T-helper 22 cell (primary cell): ENCODE measurements at places on chromosomes 2 and 18.

- DNase-seq = no peak
These were observed 66.3 kb downstream of the SLC66A2 start for GRCh38 chr18:79884963-79885728.

DNA sequence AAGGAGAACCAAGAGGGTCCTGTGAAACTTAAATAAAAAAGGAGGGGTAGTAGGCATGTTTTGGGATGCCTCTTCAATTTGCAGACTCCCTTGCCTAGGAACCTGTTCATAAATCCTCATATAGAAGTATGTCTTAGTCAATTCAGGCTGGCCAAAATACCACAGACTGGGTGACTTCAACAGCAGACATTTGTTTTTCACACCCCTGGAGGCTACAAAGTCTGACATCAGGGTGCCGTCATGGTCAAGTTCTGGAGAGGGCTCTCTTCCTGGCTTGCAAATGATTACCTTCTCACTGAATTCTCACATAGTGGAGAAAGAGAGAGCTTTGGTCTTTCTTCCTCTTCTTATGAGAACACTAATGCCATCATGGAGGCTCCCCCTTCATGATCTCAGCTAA lies 4.1 kb upstream of the TCF4 start:
- DNase-seq = no peak

GRCh38 chr2:239856620-239857285 lies 168.4 kb downstream of the NDUFA10 start:
- DNase-seq = no peak

GRCh38 chr18:579238-579637 lies 942 bp upstream of the CETN1 start:
- no peak for DNase-seq

DNA sequence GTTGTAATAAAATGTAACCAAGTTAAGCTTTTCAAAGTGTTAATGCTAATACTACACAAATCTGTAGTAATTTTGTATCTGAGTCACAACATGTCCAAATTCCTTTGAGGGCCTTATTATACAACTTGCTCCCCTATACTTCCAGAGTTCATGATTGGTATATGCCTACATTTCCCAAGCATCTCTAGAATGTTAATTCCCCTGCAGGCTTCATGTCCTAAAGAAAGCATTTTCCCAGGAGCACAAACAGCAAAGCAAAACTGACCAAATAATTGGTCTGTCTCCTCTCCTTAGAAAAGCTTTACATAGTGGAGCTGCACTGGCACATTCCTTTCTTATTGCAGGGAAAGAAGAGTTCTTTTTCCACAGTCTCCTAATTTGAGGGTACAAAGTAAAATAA lies 3.7 kb downstream of the ALS2 start:
- DNase-seq = no peak

GRCh38 chr2:212157012-212157411 lies 381.6 kb downstream of the ERBB4 start:
- no peak for DNase-seq

DNA sequence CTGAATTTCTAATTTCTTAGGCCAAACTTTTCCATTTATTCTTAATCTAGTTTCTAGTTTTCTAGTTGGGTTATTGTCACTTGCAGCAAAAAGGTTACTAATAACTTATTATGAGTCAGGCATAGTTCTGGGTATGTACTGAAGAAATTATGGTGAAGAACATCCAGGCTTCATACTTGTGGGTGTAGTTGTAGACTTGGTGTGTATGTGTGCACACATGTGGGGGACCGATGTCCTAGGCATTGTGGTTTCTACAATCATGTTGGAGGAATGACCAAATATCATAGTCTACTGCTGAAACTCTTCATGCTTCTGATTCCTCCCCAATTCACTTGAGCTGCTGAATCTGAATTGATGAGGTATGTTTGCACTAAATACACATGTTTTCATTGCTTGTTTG lies 141.2 kb downstream of the PMAIP1 start:
- DNase-seq = no peak

DNA sequence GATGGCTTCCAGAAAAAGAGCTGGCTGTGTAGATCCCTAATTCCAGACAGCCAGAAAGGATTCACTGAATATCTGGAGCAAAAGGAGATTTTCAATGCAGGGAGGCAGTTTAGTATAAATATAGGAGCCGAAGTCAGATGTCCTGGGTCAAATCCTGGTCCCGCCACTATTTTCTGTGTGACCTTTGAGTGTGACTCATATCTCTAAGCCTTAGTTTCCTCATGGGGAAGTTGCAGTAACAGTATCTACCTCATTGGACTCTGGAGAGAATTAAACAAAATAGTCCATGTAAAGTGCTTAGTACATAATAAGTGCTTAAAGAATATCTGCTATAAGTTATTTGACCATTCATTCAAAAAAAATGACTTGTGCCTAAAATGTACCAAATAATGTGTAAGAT lies 52.1 kb upstream of the ITGA6 start:
- no peak for DNase-seq

GRCh38 chr18:7059276-7059675 lies 58.3 kb downstream of the LAMA1 start:
- DNase-seq = no peak

DNA sequence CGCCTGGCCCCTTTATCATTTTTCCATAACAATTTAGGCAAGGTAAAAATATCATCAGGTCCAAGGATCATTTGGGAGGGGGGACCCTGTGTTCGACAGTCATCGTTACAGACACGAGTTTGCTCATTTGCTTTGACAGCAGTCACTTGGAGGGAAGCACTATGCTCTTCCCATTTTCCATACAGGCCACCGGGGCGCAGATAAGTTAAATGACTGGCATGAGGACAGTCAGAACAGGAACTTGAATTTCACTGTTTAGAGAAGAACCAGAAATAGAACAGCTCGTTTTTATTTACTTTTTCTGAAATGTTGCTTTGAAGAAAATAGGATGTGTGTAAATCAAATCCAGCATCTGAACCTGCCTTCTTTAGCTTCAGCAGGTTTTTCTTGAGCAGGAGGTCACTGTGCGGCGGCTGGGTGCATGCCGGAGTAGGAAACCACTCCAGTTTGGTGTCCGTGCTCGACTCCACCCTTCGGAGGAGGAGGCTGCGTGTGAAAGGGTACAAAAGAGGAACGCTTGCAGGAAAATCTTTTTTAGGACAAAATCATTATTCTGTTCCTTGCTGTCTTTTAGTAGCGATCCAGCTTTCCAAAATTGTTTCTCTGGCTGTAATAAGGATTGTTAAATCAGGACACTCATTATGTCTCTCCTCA lies 15.2 kb downstream of the NPAS2 start:
- DNase-seq = no peak

GRCh38 chr2:63755965-63756364 lies 85.7 kb upstream of the UGP2 start:
- DNase-seq = no peak

- no peak for DNase-seq
These were observed 546.3 kb upstream of the ZEB2 start for GRCh38 chr2:145066151-145066661.

- DNase-seq = no peak
These were observed 14.7 kb downstream of the NRP2 start for GRCh38 chr2:205696927-205697441.

GRCh38 chr2:7738596-7738995 lies 821.4 kb downstream of the RNF144A start:
- DNase-seq = no peak

DNA sequence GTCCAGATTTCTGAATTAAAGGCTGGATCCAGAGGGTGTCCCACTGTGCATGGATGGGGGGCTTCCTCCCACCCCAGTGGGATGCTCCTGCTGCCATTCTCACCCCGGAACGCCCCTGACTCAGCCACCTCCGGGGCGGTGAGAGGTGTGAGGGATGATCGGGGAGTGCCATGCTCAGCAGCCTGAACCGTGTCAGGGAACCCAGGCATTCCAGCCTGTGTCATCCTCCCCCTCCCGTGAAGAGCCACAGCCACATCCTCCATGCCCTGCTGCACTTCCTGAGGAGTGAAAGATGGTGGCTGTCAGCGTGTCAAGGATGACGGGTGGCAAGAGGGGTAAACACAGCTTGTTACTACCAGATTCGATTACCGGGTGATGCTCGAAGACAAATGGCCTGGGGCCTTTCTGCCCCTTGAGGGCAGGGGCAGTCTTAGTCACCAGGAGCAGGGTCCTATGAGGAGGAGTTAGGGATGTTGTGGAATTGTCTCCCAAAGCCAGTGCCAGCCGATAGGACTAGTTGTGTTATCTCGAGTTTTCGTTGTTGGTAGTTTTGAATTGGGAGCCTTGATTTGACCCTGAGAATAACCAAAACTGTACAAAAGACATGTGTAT lies 80.8 kb downstream of the TCF7L1 start:
- DNase-seq = no peak

- no peak for DNase-seq
These were observed 30.5 kb downstream of the TCF7L1 start for GRCh38 chr2:85163675-85164074.

- no peak for DNase-seq
These were observed 17.5 kb downstream of the MGAT4A start for GRCh38 chr2:98713332-98714015.

- DNase-seq = no peak
These were observed 62.8 kb downstream of the GALNT14 start for GRCh38 chr2:31075431-31075830.

GRCh38 chr2:67018301-67018700 lies 378.8 kb upstream of the ETAA1 start:
- no peak for DNase-seq

DNA sequence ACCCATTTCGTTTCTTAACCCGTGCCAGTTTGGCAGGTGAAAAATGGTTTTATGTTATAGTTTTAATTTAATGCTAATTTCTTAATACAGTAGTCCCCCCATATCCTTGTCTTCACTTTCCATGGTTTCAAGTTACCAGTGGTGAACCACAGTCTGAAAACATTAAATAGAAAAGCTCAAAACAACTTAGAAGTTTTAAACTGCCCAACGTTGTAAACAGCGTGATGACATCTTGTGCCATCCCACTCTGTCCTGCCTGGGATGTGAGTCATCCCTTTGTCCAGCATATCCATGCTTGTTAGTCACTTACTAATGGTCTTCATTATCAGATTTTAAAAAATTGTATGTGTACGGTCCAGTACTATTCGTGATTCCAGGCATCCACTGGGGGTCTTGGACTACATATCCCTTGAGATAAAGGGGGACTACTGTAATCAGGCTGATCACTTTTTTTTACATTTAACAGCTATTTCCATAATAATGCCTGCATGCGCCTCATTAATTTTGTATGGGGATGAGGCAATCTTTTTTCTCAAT lies 31.9 kb downstream of the SLC66A3 start:
- DNase-seq = no peak

- no peak for DNase-seq
These were observed 37.6 kb downstream of the RMC1 start for GRCh38 chr18:23540867-23541266.

GRCh38 chr18:43605224-43605623 lies 327.9 kb upstream of the SYT4 start:
- DNase-seq = no peak
